ENCODE measurements at places on chromosomes 16 and 17.
A peak's percentile ranks its signal among the peaks of the same experiment; 100 is the strongest.

DNA sequence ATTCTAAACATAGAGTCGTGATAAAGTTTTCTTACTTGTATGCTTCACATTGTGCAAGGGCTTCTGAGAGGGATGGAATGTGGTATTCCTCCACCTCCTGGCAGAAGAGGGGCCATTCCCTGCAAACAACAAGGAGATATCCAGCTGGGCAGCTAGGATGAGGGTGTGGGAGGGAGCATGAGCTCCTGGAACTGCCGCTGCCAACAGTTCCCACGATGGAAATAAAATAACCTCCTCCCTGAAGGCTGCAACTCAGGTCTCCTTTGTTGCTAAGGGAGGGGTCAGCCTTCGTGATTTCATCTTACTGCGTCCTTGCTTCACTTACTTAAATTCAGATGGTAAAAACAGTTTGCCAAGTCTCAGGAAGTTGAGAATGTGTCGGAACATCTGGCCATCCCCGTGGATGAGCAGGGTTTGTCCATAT is 15.6 kb downstream of the PLEKHG4 start:
- no peak for DNase-seq

DNA sequence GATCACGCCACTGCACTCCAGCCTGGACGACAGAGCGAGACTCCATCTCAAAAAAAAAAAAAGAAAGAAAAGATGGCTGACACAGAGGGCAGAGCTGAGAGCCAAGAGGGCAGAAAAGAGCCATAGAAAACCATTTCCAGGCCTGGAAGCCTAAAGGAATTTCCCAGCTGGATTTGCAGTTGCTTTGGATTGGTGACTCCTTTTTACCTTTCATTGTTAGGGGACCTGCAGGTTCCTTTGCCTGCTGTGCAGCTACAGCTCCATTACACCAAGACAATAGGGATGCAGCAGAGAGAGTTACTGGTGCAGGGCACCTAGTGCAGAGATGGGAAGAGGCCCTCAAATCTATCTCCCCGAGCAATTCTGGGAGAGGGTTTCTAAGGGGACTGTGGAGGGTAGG is 18.4 kb downstream of the ZNF668 start:
- DNase-seq: no peak

GRCh38 chr17:66175892-66176291 is 16.0 kb downstream of the CEP112 start:
- no peak for DNase-seq

DNA sequence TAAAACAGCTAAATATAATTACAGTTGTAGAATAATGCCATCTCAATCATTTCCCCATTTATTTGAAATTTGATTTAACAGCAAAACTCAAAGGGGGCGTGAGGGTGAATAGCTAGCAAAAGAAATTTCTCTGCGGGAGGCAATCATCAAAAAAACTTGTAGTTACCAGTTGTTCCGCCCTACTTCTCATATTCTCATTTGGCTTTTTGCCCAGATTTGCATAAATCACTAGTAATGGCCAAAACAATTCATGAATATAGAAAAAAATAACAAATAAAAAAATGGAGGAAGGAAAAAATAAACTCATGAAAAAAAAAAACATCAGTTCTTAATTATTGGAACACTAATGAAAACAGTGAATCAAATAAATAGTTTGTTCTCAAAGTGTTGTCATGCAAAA is 722.6 kb upstream of the KIF2B start:
- no peak for DNase-seq

GRCh38 chr16:72123426-72123825 is 29.8 kb downstream of the DHX38 start:
- no peak for DNase-seq

GRCh38 chr16:47366228-47366627 is 94.6 kb downstream of the ITFG1 start:
- DNase-seq: no peak

GRCh38 chr17:60314423-60314822 is 77.5 kb downstream of the USP32 start:
- DNase-seq: no peak

DNA sequence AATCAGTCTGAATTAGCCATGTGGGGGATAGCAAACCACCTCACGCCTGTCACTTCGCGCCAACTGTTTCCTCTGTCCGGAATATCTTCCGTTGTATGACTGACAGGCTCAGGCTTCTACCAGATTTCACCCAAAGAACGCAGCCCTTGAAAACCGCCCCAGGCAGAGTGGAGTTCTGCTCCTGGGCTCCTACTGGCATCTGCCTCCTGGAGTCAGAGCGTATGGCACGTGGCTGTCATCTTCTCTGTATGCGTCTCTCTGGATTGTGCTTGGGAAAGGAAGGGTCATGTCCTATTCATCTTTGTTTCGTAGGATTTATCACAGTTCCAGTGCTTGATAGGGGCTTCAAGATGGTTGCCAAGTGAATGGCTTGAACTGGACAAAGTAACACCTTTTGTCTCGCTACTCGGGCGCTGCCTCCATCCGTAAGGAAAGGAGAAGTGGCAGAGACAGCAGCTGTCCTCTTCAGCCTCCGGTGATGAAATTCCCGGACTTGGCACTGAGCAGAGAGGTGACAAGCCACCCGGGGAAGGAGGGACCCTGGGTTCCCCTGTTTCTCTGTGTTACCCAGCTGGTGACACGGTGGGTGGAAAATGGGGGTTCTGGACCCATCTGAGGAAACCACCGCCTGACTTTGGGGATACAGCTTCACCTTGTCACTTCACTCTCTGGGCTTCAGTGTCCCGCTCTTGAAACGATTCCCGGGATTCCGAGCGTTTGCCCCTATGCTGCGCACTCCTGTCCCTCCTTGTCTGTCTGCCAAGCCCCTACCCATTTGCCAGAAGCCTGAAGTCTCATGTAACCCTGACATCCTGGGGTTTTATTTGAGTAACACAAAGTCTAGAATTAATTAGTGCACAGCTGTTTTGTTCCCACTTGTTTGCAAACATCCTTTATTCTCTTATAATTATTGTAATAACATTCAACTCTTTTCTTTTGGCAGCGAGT is 13.9 kb downstream of the KIAA0513 start:
- DNase-seq: no peak

- no peak for DNase-seq
These were observed 2.4 kb downstream of the BRICD5 start for GRCh38 chr16:2208308-2208707.

DNA sequence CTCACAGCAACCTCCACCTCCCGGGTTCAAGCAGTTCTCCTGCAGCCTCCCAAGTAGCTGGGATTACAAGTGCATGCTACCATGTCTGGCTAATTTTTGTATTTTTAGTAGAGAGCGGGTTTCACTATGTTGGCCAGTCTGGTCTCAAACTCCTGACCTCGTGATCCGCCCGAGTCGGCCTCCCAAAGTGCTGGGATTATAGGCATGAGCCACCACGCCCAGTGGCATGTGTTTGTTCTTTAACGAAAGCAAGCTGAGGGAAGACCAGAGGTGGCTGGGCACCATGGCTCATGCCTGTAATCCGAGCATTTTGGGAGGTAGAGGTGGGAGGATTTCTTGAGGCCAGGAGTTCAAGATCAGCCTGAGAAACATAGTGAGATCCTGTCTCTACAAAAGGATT is 18.1 kb downstream of the TNFRSF13B start:
- no peak for DNase-seq

GRCh38 chr17:28710861-28711722 is 596 bp downstream of the PROCA1 start:
- DNase-seq: peak; percentile 70

DNA sequence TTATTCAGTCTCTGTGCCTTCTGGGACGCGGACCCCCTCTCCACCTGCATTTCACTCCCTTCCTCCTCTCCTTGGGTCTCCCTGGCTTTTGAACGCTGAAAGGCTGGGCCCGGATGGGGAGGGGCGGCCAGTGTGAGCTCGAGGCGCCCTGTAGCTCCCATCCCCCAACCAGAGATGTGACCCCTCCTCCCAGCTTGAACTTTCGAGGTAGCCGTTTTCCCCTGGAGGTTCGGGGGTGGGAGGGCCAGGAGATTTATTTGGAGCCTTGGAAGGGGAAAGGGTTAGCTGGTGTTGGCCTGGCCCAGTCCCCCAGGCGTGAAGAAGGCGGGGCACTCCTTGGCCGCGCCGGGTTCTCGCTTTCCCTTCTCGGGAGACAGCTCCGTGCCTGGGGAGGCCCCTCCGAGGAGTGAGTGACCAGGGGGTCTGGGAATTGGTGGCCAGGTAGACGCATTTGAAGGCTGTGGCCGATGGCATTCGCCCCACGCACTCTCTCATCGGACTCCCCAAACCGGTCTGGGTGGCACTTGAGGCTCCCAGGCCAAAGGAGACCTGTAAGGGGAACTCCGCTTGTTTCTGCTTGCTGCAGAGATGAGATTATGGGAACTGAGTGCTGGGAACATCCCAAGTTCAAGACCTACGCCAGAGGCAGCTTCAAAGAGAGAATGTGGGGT is 942 bp downstream of the LDAF1 start:
- DNase-seq: no peak

- no peak for DNase-seq
These were observed 50.9 kb downstream of the IL21R start for GRCh38 chr16:27452569-27453493.

- DNase-seq: no peak
These were observed 33.7 kb downstream of the LITAFD start for GRCh38 chr16:8915722-8916301.

DNA sequence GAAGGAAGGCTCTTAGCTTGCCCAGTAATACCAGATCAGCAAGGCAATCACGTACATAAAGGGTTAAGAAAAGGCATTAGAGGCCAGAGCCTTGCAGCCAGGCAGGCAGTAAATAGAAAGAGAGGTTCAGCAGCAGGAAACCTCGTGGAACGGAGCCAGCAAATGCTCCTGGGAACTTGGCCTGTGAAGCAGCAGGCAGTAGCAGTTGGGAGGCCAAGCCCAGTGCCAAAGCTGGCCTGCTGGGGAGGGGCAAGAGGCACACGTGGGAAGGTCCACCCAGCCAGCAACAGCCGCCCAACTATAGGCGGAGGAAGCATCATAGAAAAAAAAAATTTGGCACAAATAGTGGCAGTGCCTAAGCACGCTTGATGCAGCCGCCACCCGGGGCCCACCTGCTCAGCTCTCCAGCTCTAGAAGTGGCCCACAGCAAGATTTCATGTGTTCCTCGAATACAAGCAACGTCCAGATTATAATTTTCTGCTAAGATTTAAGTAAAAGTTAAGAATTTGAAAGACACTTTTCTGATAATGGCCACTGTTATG is 2339.5 kb downstream of the TP53TG3F start:
- no peak for DNase-seq

- no peak for DNase-seq
These were observed 362.2 kb downstream of the XYLT1 start for GRCh38 chr16:17108596-17108995.

DNA sequence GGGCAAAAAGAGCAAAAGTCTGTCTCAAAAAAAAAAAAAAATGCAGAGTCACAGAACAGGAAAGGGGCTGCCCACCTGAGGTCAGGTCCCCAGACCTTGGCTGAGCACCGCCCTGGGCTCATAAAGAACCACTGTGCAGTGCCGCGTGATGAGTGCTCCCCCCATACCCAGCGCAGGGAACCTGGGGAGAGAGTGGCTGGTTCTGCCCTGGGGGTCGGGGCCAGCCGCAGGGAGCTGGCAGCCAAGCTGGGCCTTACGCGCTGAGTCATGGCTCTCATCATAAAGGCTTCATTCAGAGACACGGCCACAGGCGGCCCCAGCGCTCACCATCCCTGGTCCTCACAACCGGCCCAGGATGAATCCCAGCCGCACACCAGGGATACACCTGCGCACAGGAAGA is 80.7 kb downstream of the RAB11FIP4 start:
- DNase-seq: no peak

DNA sequence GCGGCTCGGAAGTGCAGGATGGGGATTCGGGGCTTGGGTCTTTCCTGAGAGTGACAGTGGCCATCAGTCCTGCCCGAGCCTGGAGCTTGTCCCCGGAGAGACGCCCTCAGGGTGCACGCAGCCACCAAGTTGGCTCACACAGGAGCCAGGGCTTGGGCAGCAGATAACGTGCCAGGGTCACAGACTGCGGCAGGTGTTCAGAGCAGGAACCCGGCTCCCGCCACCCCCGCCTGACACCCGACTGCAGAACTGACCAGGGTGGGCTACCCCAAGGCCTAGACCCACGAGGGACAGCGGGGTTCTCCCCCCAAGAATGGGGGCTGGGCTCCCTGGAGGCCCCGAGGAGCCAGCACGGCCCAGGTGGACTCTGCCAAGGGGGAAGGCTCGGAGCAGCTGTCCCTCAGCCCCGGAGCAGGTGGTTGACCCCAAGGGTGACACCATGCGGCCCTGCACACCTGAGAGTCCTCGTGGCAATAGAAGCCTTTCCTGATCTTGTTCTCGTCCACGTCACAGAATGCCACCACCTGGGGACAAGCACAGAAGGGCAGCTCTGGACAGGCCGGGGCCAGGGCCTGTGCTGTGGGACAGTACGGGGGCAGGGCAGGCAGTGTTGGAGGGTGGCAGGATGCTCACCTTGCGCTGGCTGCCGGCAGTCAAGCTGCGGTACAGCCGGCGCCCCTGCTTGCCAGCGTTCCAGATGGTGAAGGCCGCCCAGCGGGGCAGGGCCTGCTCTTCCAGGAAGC is 117.1 kb upstream of the ZNF750 start:
- DNase-seq: no peak

DNA sequence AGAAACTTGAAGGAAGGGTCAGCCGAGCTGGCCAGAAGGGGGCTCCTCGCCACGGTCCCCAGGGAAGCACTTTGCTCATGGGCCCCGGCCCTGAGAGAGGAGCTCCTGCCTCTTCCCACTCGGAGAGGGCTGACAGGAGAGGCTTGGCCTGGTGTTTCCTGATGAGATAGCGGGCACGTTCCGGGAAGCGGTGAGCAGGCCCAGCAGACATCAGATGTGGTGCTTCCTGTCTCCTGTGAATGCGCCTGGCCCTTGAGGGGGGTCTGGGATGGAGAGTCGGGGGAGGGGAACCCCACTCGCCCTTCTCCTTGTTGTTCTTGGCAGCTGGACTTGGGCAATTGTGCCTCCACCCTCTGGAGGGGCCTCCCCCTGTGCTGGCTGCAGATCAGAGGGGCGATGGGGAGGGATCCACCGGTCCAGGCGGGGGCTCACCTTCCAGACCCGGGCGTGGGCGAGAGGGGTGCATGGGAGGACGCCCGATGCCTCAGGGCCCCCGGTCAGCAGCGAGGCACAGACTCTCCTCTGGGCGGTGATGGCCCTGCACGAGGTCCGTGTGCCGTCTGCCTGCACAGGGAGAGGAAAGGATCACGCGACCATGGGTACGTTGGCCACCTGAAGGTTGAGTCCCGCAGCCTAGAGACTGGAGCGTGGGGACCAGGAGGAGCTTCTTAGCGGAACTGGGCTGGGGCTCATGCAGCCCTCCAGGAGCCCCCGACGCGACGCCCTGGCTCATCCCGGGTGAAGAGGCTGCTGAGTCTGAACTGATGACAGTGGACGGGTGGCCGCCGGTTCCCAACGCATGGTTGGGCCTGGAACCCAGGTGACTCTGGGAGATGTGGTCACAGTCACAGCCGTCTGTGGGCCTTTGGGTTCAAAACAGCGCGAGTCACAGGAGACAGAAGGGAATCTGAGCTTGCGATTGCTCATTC is 25.4 kb downstream of the METRNL start:
- DNase-seq: no peak

DNA sequence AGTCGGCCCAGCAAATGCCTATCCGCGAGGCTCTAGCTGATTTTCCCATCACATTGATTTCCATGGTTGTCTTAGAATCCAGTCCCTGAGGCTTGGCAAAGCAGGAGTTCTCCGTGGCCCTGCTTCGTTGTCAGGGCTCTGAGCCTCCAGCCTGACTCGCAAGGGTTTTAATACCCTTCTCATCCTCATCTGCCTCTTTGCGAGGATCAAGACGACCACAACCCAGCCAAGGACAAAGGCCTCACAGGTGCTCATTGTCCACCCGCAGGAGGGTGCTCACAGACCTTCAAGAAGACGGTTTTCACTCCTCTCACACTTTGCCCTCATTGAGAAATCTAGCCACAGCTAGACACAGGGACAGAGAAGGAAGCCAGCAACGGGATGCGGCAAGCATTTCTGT is 610.8 kb downstream of the KCNJ18 start:
- DNase-seq: no peak

GRCh38 chr17:66610361-66611133 is 224.4 kb upstream of the CACNG5 start:
- no peak for DNase-seq
